ENCODE measurements at places on chromosomes 5 and 9. TPM values are rescaled to one million over a fixed set of nuclear protein-coding genes. Genes with fewer than 3 reads are reported as not detected.

SH2D3C gene
- 11.8 TPM for total RNA-seq

ARL10 gene
- 12.6 TPM for total RNA-seq

RNF44 gene
- 11.1 TPM for total RNA-seq

TAF11L5 gene
- total RNA-seq: not detected

GPSM1 gene
- 95.1 TPM for total RNA-seq

FBP2 gene
- total RNA-seq: not detected

ZNF608 gene
- total RNA-seq: 34.8 TPM
